Right kidney (tissue), 9 donors: ENCODE measurements at places on chromosomes 5 and 9.
A peak's percentile ranks its signal among the peaks of the same experiment; 100 is the strongest.

DNA sequence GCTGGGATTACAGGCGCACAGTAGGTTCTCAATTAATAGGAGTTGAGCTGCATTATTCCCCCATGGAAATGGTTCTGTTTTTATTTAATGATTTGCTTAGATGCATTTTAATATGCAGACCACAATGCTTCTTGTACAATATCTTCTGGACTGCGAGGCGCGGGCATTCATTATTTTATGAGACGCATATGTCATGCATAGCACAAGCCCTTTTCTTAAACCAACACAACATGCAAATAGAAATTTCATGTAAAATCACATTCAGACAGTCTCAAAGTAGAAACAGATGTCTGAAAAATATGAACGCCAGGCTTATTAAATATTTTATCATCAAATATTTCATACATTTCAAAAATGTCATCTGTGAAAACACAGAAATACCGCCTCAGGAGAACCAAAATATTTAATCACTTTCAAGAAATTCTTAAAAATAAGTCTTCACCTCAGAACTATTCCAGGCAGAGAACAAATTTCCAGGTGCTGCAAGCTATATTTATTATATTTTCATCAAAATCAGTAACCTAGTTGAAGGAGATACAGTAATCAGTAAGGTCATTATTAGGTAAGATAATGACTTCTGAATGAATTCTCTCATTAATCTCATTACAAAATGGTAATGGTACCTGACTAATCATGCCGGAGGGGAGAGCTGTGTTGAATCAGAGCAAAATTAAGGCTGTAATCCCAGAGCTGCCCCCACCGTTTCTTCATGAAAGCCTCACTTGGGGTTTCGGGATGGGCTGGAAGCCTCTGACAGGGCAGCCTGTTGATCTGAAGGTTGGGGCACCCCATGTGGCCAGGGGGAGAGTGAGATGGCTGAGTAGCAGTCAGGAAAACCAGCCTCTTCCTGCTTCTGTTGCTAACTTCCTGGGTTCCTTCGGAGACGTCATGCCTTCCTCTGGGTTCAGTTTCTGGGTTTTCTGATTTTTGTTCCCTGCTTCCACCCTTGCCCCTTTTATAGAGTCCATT is 133.9 kb upstream of the ZNF618 start:
- DNase-seq = no peak

DNA sequence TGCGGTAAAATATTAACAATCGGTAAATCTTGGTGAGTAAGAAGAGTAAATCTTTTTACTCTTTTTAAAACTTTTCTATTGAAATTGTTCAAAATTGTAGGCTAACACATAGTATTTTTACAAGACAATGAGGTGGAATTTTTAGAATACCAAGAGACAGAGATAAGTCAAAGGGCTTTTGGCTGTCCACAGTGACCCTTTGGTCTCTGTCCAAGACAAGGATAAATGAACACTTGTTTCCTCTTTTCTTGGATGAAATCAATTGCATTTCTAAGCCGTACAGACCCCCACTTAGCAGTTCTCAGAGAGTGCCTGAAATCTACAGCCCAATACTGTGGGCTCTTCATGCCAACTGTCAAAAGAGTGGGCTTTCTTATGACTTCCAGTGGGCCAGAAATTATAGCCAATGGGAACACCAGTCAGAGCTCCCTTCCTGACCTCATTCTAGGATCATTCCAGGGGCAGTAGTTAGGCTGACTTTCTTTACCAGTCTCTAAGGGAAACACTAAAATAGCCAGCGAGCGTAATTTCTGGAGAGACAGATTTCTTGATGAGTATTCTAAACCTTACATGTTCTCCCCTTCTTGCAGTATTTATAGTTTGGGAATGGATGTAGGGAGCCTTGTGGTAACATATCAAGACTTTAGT is 74.1 kb downstream of the GALNT10 start:
- DNase-seq = no peak

DNA sequence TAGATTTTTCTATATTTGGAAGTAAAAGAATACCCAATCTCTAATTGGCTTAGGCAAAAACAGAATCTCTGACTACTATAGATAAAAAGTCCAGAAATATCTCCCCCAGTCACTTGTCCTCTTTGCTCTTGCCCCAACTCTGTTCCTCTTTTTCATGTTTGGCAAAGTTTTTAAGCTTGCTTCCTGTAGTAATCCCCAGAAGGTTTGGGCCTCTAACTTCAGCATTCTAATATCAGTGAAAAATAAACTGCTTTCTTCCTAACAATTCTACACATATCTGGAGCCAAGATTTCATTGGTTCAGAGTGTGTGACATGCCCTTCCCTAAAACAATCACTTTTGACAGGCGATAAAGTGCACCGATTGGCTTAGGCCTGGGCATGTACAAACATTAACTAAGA is 1680.3 kb downstream of the MAT2B start:
- DNase-seq = no peak

- peak; percentile 87 for DNase-seq
Observed at GRCh38 chr5:180494510-180495181, 467 bp downstream of the CNOT6 start.

DNA sequence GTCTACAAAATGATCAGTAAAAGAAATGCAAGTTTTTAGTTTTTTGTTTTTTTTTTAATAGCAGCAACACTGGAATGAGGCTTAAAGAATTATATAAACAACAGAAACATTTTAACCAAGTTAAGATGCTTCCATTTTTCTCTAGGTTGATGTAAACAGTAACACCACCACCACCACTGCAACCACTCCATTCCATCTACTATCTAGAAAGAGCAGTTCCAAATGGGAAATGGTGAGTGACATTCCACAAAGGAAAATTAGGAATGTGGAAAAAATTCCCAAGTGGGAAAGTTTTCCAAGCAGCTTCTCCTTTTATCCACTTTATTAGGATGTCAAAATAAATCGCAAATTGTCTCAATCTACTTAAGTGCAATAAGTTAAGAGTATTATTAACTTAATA is 32.6 kb downstream of the SLC38A9 start:
- no peak for DNase-seq

DNA sequence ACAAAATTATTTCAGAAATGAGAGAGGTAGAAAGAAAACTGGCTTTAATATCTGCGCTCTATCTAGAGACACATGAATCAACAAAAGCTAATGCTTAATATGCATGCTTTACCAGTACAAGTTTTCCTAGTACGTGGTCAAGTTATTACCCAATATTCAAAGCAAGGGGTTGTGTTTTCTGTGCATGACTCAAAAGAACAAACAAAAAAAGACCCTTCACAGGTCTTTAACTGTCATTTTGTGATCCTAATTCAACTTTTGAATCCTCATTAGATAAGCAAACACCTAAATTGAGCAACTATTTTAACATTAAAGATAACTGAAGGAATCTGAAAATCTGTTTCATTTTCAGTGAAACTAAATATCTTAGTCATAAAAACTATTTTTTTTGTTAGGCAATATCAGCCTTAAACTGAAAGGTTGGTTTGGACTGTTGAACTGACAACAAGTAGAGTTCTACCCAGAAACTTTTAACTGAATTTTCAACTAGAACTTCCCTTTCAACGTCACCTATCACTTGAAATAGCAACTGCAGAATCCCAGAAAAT is 12.5 kb downstream of the ST8SIA4 start:
- DNase-seq = no peak

GRCh38 chr5:33400675-33401074 is 40.1 kb upstream of the TARS1 start:
- DNase-seq = no peak

DNA sequence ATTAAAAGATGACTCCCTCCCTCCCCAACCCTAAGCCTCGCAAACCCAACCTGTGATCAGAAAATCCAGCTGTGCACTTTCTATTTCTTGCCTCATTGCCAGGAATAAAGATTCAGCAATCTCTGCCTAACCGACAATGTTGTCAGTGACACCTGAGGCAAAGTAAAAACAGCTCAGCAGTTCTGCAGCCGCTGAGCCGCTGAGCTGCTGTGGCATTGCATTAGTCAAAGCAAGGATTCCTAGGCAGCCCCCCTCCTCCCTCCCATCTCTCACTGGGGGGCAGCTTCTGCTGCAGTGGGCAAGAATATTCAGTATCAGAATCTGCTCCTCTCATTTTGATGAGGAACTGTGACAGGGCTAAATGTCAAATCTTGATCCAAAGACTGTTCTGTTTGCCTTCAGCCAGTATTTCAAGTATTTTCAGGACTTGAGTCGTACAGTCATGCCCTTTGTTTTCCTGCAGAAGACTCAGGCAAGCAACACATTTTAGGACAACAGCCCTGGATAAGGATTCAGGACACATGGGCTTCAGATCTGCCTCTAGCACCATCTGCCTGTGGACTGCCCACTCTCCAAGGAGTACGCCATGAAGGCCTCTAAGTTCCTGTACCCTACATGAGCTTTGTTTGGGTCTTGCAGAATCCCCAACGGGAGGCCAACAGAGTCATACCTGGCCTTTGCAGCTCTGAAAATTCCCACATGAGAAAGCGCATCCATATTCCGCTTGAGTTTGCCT is 41.1 kb upstream of the DAP start:
- peak; percentile 12 for DNase-seq

- no peak for DNase-seq
Observed at GRCh38 chr5:170254056-170254455, 21.3 kb downstream of the C5orf58 start.

DNA sequence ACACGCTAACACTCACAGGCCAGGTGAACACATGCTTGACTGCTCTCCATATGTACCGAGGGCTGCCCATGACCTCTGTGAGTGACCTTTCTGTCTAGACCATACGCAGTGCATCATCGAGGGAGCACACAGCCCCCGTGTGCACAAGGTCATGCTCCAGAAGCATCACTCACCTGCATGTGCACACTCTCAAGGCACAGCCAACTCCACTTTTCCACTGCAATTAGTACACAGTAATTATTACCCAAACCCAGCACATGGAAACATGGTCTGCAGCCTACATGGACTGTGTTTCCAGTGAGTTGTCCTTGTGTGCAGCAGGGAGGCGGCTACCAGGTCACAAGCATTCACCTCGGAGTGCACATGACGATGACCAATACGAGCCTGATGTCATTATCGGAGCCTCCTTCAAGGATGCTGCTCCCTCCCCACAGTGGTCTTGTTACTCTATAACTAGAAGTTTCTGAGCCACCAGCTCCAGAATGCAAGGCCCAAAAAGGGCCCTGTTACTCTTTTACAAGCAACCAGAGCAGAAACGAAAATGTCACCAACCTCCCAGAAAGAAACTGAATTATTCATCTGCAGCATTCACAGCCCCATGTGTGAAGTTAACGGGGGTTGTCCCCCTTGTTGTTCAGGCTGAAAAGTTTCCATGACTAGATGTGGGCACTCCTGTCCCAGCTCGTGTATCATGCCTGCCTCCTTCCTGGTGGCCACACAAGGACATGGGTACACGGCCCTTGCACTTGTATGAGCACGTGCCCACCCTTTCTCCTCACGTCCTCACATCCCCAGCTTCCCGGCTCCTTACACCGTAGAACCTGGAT is 31.2 kb downstream of the SEMA4D start:
- DNase-seq = peak; percentile 46

GRCh38 chr9:68861436-68861835 is 152.5 kb downstream of the PRKACG start:
- no peak for DNase-seq

GRCh38 chr5:136040746-136041415 is 12.1 kb downstream of the TGFBI start:
- no peak for DNase-seq

- no peak for DNase-seq
Observed at GRCh38 chr5:71907001-71907588, 188.0 kb downstream of the CARTPT start.

GRCh38 chr5:150441813-150442698 is 7.5 kb downstream of the RPS14 start:
- no peak for DNase-seq

- DNase-seq = no peak
Observed at GRCh38 chr9:78592811-78593210, 295.9 kb downstream of the PSAT1 start.

DNA sequence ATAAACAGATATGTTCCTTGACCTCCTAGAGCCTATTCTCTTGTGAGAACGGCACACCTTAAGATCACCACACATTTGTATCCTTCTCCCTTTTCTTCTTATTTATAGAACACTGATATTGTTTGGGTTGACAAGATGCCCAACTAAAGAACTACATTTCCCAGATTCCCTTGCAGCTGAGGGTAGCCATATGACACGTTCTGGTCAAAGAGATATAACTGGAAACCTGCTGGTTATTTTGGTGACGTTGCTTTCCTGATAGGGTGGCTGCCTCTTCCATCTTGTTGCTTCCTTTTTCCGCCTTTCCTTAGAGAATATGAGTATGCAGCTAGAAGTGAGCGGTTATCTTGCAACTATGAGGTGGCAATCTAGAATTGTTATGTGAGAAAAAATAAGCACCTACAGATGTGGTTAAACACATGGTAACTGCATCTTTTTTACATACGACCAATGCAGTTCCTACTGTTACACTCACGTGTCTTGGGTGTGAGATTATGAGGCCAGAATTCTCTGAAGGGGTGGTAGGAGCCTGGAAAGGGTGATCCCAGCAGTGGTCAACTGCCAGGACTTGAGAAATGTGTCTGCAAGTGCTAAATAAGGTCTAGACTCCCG is 72.9 kb downstream of the SEC61B start:
- no peak for DNase-seq

- no peak for DNase-seq
Observed at GRCh38 chr5:156835905-156836304, 14.2 kb upstream of the PPP1R2B start.

GRCh38 chr9:126482361-126483044 is 131.2 kb upstream of the LMX1B start:
- DNase-seq = peak; percentile 68

- no peak for DNase-seq
Observed at GRCh38 chr9:33867747-33868439, 50.9 kb downstream of the UBE2R2 start.

DNA sequence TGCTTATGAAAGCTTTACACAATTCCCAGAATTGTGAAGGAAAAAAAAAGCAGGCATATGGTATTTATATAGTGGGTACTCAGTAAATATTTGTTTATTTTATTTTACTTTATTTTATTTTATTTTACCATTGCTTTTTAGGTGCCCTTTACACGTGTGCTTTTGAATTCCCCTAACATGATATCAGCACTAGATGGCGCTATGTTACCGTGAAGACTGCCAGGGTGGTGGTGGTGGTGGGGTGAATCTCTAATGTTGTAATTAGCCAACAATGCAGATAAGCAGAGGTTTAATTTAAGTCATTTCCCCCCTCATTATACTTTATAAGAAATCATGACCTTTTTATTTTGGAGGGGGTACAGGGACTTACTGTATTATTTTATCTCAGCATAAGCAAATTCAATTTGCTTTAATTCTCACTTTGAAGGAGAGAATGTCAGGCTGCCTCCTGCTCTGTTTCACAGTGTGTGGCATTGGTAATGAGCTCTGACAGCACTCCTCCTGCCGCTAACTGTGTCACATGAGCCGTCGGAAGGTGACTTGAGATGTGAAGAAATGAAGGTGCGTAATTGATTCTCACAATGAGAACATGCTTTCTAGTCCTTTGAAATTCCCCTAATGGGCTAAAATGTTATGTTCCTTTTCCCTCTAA is 165.6 kb downstream of the YTHDC2 start:
- DNase-seq = peak; percentile 51

DNA sequence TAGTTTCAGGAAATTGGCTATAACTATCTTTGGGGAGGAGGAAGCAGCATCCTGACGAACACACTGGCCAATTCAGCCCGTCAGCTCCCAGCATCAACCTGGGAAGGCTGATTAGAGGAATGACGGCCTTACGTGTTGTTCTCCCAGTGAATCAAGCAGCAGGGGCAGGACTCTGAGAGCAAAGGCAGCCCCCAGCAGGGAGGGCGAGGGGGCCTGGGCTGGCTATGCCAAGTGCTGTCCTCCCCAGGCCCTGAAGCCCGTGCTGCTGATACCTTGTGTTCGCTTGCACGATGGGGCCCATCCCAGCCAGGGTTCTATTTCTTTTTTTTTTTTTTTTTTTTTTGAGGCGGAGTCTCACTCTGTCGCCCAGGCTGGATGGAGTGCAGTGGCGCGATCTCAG is 254.1 kb downstream of the FSTL4 start:
- no peak for DNase-seq
